Adipocyte (in vitro differentiated cells): ENCODE measurements at places on chromosomes 3 and 15.

DNA sequence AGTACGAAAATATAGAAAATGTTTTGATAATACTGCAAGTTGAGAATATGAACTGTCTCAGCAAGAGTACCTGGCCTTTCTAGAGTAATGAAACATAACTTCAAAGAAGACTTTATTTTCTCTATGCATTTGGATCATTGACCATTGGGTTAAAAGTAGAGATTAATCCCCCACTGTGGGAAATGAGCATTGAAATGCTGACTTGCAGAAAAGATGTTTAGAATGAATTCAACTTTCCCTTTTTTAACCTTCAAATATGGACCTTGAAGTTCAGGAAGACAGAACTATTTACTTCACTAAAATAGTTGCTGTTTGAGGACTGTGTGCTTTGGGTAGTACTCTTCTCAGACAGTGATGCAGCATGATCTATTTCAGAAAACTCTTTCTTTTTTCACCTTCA, 75.7 kb downstream of the NLGN1 start:
- DNase-seq = no peak

DNA sequence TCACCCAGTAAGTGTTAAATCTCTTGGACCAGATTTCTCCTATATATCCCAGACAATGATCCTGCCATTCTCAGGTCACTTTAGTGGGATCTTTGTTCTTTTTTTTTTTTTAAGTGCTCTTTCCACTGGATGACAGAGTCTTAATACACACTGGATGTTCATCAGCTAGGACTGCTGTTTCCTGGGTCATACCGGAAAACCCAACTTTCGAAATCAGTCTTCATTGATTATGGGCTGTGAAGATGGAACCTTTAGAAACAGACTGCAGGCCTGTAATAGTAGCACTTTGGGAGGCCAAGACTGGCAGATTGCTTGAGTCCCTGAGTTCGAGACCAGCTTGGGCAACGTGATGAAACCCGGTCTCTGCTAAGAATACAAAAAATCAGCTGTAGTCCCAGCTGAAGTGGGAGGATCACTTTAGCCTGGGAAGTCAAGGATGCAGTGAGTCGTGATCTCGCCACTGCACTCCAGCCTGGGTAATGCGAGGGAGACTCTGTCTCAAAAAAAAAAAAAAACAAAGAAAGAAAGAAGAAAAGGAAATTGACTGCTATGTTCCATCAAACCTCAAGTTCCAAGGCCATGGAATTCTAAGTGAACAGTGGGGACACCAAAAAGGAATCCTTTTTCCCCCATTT, 2.3 kb downstream of the EOGT start:
- DNase-seq = no peak

GRCh38 chr15:92899948-92900730, at the start of gene CHD2:
TSS of gene CHD2 (plus strand) at chr15:92900324. CDS start at chr15:92901238, 914 bp downstream.
- DNase-seq = peak; percentile 88

DNA sequence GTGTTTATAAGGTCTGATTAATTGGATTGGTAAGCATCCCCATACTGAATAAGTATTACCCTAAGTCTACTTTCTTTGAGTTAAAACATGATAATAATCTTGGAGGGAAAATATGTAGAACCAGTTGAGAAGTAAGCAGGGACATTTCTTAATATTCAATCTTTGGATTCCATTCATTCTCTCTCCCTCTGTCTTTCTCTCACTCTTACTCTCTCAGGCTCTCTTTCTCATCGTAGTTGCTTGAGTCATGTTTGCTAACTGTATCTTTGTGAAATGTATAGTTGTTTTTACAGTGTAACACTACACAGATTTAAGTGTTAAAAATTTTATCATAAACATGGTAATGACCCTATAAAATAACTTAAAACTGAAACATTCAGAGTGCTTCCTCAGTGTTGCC, 163.8 kb downstream of the RSRC1 start:
- DNase-seq = peak; percentile 62

DNA sequence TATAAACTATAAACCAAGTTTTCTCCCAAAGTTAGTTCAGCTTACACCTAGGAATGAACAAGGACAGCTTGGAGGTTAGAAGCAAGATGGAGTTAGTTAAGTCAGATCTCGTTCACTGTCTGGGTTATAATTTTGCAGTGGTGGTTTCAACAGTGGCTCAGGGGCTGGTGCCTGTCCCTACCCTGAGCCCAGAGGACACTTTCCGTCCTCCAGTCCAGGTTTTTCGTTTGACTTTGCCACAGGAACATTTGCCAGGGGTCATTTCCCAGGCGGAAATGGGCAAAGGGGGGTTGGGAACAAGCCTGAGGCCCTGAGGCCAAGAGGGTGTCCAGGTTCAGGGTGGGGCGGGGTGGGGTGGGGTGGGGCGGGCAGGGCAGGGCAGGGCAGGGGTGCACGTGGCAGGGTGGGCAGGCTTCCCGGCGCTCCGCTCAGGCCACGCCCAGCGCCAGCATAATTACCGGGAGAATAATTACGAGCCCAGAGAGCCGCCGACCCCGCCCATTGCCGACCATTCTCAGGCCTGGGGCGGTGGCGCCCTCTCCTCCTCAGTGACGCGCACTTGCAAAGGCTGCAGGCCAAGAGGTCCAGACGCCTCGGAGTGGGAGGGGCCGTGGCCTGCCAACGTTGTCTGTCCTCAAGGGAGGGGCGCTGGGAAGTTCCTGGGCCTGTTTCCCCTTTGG, 70.4 kb downstream of the KLF13 start:
- peak; percentile 67 for DNase-seq

DNA sequence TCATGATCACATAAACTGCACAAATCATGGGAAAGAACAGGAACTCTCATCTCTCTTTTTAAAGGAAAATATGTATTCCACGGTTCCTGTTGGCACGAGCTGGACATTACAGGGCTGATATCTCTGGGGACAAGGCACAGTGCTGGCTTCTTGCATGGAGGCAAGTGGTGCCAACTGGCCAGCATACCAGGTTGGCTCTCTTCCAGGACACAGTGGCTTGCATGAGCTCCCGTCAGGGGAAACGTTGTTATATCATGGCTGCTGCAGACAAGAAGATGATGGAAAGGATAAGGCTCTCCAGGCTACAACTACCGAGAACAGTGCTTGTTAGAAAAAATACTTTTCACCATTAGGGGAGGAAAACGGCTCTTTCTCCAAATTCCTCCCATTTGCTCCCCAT, 283.9 kb downstream of the RORA start:
- DNase-seq = no peak

DNA sequence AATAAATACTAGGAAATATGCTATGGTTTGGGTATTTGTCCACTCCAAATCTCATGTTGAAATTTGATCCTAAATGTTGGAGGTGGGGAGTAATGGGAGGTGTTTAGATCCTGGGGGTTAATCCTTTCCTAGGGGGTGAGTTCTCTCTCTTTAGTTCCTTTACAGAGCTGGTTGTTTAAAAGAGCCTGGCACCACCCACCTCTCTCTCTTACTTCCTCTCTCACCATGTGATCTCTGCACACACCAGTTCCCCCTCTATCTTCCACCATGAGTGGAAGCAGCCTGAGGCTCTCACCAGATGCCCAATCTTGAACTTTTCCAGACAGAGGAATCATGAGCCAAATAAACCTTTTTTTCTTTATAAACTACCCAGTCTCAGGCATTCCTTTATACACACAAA, 10.5 kb downstream of the SLC24A5 start:
- no peak for DNase-seq

GRCh38 chr3:106359692-106360091, 490.9 kb upstream of the CBLB start:
- DNase-seq = no peak

DNA sequence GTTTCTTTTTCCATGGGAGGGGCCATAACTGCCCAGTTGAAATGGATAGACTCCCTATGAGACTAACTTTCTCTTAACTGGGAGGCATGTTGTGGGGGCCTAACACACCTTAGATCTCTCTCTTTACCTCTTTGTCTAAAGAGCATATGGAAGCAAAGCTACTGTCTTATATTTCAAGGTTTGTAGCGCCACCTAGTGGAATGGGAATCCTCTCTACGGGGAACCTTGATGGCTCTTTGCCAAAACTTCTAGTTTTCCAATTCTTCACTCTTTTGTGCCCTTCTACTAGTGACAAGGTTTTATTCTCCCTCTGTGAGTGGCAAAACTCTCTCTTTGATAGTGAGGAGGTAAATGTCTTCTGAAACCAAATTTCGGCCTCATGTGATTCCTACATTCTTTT, 1030.4 kb upstream of the CADM2 start:
- DNase-seq = no peak

DNA sequence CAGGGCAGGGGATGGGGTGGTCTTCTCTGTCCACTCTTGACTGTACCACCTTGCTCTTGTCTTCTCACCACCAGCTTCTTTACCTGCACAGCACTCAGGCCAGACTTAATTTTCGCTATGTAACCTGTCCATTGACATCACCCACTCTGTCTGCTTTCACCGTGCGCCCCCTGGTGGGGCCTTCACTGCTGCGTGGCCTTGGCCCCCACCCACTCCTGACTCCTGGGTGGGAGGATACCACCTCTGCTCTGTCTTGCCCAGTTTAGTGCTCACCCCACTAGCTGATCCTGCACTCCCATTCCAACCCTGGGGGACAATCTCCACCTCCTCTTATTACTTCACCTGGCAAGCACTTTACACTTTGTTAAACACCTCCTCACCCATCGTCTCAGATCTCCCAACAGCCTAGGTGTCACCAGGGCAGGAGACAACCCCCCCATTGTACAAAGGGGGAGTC, 17.7 kb downstream of the PTH1R start:
- peak; percentile 83 for DNase-seq

DNA sequence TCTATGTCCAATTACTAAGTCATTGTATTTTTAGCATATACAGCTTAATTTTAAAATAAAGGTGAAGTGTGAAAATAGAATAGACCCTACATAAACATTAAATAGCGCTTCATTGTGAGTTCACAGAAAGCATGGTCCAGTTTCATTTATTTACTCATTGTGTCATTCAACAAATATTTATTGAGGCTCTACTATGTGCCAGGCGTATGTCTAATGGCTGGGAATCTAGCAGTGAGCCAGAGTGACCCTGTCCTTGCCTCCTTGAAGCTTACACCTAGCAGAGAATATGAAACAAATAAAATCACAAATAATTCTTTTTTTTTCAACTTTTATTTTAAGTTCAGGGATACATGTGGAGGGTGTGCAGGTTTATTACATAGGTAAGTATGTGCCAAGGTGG, 161.7 kb downstream of the CFAP20DC start:
- DNase-seq = no peak

DNA sequence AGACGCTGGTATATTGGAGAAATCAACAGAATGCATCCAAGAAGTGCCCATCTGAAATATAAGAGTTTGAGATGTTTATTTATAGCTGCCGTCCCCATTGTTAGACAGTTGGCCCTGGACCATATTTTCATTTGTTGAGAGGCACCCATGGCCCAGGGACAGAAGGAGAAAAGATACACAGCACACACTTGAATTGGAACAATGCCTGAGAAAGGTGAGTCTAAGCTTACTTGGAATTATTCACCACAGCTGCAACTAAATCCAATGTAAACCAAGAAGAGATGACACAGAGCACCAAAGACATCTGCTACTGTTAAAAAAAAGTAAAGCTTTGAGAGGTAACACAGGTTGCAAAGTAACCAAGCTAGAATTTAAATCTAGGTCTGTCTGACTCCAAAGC, 525.5 kb upstream of the NAALADL2 start:
- DNase-seq = no peak

GRCh38 chr3:65545429-65545828, 493.3 kb downstream of the MAGI1 start:
- DNase-seq = peak; percentile 45

DNA sequence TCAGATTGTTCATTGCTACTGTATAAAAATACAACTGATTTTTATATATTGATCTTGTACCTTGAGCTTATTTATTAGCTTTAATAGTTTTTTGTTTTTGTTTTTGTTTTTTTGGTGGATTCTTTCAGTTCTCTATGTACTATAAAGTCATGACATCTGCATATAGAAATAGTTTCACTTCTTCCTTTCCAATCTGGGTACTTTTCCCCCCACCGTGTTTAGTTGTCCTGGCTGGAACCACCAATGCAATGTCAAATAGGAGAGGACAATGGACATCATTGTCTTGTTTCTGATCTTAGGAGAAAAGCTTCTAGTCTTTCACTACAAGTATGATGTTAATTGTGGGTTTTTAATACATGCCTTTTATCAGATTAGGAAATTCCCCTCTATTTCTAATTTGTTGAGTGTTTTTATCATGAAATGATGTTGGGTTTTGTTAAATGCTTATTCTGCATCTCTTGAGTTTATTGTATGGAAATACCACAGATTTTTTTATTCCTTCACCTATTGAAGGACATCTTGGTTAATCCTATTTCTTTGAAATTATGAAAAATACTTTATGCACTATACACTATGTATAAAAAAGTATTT, 2.8 kb upstream of the XCR1 start:
- no peak for DNase-seq

GRCh38 chr3:51929420-51930003, 12.2 kb downstream of the RRP9 start:
- no peak for DNase-seq

DNA sequence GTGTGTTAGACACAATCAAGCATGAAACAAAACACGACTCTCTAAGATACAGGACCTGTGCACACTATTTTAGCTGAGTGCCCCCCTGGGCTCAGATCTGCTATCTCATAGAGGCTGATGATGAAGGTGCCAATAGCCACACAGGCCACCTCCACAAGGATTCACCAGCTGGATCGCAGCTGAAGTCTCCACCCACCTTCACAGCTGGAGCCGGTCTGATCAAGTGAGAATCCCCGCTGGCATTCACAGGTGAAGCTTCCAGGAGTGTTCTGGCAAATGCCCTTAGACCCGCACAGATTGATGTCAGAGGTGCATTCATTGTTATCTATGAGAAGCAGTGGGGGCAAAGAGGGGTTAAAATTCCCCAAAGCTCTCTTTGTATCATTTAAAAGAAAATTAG, 90.1 kb downstream of the DUT start:
- no peak for DNase-seq

- DNase-seq = peak; percentile 49
These were observed 25.1 kb upstream of the GABPB1 start for GRCh38 chr15:50380089-50380488.

DNA sequence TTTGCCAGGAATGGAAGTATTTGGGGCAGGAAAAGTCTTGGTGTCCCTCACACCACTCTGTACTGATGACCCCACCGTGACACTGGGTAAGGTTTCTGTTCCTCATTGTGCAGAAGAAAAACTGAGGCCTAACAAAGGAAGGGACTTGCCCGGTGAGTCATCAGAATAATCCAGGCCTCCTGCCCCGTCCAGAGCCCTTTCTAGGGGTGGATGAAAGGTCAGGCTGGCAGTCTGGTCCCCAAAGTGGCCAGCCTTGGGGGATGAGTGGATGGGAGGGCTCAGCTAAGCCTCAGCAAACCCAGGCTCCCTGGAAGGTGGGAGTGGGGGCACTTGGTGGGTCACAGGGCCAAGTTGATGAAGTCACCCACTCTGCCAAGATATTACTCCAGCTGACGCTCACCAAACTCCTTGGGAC, 2.3 kb upstream of the DNAH1 start:
- DNase-seq = peak; percentile 60

DNA sequence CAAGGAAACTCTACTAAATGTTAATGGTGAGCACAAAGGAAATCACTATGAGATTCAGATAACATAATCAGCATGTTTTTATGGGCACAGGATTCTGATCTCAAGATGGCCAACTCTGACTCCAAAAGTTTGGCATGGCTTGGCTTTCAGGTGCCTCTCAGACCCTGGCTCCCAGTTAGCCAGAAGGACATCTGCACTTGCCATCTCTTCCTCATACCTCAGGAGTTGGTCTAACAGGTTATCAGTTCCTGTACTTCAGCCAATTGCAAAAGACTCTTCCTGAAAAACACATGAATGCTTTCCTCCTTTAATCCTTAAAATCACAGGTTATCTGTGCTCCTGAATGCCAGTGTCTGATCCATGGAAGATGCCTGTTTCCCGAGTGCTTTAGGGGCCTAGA, 25.0 kb downstream of the TMPRSS7 start:
- no peak for DNase-seq

GRCh38 chr15:58734859-58735258, 14.6 kb downstream of the ADAM10 start:
- DNase-seq = no peak
